ENCODE measurements at places on chromosomes 6 and 20.

DNA sequence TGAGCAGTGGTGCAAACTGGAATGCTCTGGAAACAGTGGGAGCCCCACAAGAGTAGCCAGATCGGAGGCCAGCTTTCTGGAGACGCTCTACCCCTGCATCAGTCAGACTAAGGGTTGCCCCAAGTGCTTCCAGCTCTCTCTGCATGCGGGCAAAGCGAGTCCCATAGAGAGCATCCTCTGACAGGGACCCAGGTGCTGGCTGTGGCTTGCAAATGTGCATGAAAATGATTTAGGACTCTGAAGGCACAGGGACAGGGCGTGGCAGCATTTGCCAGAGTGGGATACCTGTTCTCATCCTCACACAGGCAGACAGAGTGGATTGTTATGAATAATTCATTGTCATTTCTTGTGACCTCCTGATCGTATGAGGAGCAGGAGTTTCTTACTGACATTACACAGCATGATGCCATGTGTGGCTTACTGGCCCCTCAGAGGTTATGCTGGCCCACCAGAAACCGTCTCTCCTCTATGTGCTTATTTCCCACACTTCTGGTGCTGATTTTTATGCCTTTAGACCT is 10.3 kb downstream of the RIN2 start:
- no peak for DNase-seq

DNA sequence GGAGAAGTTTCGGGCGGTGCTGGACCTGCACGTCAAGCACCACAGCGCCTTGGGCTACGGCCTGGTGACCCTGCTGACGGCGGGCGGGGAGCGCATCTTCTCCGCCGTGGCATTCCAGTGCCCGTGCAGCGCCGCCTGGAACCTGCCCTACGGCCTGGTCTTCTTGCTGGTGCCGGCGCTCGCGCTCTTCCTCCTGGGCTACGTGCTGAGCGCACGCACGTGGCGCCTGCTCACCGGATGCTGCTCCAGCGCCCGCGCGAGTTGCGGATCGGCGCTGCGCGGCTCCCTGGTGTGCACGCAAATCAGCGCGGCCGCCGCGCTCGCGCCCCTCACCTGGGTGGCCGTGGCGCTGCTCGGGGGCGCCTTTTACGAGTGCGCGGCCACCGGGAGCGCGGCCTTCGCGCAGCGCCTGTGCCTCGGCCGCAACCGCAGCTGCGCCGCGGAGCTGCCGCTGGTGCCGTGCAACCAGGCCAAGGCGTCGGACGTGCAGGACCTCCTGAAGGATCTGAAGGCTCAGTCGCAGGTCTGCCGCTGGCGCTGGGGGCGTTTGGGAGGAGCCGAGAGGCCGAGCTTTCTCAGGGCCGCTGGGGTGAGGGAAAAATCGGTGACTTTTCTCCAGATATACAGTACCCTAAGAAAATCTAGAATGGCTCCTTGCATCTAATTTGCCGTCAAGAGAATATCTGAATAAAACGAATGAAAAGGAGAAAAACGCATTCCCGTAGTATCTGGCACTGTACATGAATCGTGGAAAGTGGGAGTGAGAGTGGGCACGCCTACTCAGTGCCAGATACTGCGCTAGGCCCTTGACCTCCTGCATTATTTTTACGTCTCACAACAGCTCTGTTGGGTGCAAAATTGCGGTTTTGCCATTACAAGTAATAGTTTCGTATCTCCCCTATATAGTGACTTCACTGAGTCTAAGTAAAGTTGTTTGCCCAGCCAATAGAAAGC is 1.0 kb downstream of the CALHM6 start:
- DNase-seq: peak; percentile 39

DNA sequence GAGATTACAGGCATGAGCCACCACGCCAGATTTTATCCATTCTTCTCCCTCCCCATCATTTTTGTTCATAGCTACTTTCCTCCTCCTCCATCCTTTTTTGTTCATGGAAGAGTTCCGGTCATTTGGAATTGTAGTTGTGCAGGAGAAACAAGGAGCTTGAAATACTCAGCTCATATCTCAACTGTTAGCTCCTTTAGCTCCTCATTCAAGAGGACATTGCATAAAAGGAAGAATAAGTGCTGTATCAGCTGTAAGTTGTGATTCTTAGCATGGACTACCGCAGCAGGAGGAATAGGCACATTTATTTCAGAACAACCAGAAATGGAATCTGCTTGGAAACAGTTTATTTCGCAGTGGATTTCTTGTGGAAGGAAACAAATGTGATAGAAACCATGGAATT is 7.6 kb downstream of the STXBP5 start:
- DNase-seq: no peak

- no peak for DNase-seq
These were observed 30.7 kb downstream of the LYRM4 start for GRCh38 chr6:5230081-5230480.

- DNase-seq: no peak
These were observed 948.4 kb upstream of the EYS start for GRCh38 chr6:66655420-66655819.

DNA sequence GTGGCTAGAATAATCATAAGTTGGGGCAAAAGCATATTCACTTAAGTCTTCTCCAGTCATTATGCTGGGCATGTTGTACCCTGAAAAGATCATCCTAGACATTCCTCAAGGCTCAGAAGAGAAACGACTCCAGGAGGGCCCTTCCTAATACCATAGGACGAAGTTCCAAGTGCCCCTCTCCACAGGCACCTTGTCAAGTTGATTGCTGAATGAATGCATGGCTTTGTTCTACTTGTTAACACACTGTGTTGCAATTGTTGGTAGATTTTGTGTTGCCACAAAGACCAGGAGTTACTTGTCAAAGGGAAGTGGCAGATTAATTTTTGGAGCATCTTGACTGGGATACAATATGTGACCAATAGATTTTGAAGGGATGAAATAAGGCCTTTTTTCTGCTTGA is 194.3 kb upstream of the SMLR1 start:
- no peak for DNase-seq

- DNase-seq: no peak
These were observed 15.7 kb upstream of the E2F1 start for GRCh38 chr20:33701629-33702450.

DNA sequence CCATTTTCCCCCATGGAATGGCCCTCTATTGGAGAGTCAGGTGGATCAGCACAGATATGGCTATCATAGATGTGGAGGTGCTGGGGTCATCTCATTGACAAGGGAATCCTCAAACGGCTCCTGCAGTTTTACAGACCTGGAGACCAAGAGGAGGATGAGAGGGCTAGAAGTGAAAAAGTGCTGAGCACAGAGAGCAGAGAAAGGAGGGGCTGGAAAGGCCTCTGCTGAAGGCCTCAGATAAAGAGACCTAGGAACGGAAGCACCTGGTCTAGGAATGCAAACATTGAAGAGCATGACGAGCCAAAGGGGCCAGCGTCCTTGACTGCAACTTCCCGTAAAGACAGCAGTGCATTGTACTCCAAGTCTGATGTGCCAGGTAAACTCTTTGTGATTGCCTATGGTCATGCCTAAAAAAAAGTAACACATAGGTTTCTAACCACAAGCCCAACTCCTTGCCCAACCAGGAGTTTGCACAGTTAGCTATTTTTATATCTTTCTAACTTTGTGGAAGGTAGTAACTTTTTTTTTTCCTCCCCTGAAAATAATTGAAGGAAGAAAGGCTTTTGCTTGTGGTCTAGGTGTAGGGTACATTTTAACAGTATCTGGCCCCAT is 15.2 kb downstream of the RSPH4A start:
- no peak for DNase-seq

All from stimulated activated CD4-positive, alpha-beta T cell treated with anti-CD3 and anti-CD28 coated beads, Interleukin-12 subunit alpha, Interleukin-12 subunit beta, amount 100 ng/mL, for 4 hours (primary cell).